ENCODE measurements at places on chromosomes 2 and 18. TPM values are rescaled to one million over a fixed set of nuclear protein-coding genes. Genes with fewer than 3 reads are reported as not detected.

- DNase-seq, result no peak
Observed at GRCh38 chr2:120456867-120457266, 110.9 kb downstream of the INHBB start.

GRCh38 chr2:190888449-190888848 lies 7.8 kb downstream of the GLS start:
- no peak for DNase-seq

DNA sequence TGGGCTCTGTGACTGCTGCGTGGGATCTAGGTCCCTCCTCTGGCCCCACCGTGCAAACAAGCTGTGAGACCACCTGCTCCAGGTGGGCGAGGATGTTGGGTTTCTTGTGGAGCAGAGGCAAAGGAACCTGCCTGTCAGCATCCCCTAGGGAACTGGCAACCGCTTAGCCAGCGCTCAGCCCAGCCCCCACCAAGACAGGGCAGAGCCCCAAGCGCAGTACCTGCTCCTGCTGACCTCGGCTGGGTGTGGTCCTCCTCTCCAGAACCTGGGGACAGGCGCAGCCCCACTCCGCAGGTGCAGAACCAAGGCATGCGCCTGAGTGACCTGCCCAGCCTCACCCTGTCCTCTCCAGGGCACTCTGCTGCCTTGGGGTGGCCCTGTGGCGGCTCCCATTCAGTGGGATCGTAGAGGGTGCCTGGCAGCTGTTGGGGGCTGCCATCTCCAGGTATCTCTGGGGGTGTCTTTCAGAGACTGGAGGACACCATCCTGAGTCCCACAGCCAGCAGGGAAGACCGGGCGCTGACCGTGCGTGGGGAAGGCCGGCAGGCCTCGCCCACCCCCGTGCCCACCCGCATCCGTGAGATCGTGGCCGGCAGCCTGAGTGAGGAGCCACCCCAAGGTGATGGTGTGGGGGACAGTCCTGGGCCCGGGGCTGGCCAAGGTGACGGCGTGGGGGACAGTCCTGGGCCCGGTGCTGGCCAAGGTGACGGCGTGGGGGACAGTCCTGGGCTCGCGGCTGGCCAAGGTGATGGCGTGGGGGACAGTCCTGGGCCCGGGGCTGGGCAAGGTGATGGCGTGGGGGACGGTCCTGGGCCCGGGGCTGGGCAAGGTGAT lies 12.3 kb downstream of the CROCC2 start:
- no peak for DNase-seq

The GLI2 gene
- 11.0 TPM for polyA plus RNA-seq

DNA sequence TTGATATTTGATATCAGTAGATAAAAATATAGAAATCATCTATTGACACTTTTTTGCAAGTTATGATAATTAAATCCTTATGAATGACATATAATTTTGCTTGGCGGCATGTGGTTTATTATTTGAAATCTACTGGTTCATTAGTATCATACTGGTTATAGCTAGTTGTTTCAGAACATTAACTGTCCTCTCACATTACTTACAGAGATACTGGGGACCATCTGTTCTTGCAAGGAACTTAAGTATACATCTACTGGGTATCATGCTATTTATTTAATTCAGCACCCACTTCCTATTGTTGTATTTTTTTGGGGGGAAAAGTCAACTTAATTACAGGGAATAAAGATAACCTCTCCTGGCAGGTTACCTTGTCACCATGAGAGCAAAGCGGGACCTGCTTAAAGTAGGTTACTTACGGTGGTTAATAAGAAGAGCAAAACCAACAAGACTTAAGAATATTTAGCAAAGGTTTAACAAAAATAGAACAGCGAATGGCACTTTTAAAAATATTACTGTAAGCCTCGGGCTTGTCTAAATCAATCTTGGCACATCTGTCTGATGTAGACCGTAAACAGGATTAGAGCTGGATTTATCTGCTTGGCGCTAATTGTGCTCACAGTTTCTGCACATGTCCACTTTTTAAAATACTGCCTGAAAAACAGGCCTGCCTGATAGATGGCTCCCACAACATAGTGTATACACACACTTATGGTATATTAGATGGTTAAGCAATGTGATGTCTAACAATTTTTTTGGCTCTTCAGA lies 41.8 kb downstream of the CERKL start:
- DNase-seq, result no peak

DNA sequence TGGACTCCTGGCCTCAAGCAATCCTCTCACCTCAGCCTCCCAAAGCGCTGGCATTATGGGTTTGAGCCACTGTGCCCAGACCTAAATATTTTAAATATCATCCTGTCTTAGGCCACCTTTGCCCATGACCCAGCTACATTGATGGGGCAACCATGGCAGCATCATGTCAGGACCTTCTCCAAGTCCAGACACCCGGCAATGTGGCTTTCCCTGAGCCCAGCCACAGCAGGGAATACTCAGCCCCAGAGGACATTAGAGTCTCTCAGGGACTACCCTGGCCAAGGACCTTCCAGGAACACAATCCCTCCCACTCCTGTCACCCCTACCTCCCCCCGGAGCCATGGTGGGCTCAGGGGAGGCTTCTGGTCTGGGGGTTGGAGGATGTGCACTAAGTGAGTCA lies 72.8 kb downstream of the SMAD7 start:
- DNase-seq, result no peak
